ENCODE measurements at places on chromosomes 13 and 19.

DNA sequence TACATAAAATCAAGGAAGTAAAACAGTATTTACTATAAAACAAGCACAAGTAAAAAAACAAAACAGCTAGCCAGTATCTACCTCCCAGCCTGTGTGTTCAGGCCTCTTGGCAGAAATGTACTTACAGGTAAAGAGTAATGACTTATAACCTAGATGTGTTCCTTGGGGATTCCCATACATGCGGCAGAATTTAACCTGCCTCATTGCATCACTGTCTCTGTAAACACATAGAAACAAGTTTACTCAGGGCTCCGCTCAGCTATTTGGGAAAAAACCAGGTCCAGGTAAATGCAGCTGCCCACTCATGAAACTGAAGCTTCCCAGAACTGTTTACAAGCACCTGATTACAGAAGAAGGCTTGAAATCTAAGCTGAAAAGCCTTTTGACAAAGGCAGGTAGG, 50.7 kb upstream of the SERP2 start:
- DNase-seq: no peak

GRCh38 chr13:98761986-98762616, 9.6 kb upstream of the SLC15A1 start:
- DNase-seq: no peak

GRCh38 chr13:42001580-42001979, 40.7 kb upstream of the VWA8 start:
- peak; percentile 94 for DNase-seq

DNA sequence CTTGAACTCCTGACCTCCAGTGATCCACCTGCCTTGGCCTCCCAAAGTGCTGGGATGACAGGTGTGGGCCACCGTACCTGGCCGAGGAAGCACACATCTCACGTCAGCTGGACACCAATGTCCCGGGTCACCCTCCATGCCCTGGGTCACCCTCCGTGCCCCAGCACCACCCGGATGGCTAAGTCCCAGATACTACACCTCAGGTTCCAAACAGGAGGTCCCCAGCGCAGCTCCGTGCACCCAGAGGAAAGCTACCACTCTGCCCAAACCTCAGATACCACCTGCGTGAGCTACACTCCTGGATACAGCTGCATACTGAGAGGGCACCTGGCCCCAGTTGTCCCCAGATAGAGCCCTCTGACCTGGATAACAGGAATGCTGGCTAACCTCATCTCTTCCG, 14.0 kb downstream of the LRRC4B start:
- no peak for DNase-seq

- DNase-seq: peak; percentile 65
Measured at GRCh38 chr13:101397742-101398141, 18.6 kb downstream of the NALCN start.

- DNase-seq: no peak
Measured at GRCh38 chr13:83877651-83878355, 4.5 kb downstream of the SLITRK1 start.

Measured in iris pigment epithelial cell (primary cell).